ENCODE measurements at places on chromosomes 6 and 20.

GRCh38 chr6:129096651-129097290 is 213.8 kb downstream of the LAMA2 start:
- DNase-seq: no peak

DNA sequence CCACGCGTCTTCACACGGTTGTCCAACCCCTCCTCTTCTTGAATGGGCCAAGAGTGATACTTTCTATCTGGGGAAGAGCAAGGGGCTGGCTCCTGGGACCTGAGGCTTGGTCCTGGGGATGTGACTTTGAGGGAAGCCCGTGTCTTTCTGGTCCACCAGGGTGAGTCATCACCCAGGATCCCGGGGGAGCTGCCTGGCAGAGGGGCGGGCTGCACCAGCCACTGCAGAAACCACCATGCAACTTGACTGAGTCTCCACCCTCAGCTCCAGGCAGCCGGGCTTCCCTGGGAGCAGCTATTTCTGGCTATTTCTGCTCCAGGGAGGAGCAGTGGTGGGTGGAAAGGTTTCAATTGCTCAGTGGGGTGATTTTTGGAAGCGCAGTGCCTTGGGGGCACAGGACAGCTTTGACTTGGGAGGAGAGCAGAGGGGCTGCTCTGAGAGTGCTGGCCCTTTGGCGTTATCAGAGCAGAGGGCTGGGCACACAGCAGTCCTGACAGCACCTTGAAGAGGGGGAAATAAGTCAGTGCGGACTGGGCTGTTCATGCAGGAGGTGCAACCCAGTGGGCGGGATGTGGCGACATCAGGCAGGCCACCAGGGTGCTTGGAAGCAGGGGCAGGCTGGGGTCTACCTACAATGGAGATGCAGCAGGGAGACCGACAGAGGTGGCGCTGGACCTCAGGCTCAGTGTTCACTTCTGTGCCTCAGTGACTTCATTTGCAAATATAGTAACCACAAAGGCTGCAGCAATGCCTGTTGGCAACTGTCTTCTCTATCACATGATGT is 45.1 kb upstream of the FAM83D start:
- no peak for DNase-seq

GRCh38 chr6:145331066-145331465 is 404.3 kb downstream of the EPM2A start:
- DNase-seq: no peak

DNA sequence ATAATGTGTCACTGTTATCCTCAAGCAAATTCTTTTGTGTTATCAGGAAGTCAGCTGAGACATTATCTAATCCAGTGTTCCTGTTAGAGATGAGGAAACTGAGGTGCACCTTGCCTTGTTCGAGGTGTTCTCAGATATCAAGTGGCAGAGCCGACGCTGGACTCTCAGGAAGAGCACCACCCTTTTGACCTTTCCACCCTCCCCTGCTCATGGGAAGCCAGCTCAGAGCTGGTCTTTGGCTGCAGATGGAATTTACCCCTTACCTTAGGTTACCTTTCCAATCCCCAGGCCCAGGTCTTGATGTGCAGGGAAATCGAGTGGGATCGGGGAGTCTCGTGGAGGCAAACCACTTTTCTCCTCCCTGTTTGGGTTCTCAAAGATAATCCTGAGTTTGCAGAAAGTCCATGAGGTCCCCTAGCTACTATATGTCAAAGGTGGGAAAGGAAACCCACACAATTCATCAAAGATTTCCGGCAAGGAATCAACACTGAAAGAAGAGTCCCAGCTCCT is 62.9 kb upstream of the PIM1 start:
- DNase-seq: no peak

DNA sequence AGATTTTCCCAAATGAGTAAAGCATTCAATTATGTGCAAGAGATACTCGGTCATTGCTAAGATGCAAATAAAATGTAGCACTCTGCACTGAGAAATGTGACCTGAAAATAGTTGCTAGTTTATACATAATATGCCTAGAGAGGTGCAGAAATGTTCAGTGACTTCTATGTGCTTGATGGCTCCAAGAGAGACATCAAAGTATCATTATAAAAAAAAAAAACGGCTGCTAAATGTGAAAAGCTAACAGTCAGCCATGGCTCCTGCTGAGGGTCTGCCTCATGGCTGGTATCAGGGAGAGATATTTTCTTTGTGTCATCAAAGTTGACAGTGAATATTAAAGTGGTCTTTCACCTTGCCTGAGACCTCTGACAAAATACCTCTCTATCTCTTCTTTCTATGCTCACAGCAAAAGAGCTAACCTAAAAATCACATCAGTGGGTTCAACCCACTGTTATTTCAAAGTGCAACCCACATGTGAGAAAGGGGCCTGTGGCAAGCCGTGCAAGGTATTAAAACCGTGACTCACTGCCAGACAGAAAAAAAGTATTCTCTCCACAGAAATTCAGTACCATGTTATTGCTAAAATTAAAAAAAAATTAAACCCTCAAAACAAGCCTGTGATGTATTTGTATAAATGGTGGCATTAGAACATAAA is 259.0 kb downstream of the HIVEP2 start:
- DNase-seq: no peak

GRCh38 chr6:124389127-124389526 is 573.1 kb upstream of the RNF217 start:
- no peak for DNase-seq

- no peak for DNase-seq
These were observed 289.9 kb upstream of the TSHZ2 start for GRCh38 chr20:52682237-52682636.

- no peak for DNase-seq
These were observed 4.4 kb downstream of the STX16 start for GRCh38 chr20:58655328-58656107.

- DNase-seq: no peak
These were observed 94.2 kb downstream of the RREB1 start for GRCh38 chr6:7201732-7202541.

DNA sequence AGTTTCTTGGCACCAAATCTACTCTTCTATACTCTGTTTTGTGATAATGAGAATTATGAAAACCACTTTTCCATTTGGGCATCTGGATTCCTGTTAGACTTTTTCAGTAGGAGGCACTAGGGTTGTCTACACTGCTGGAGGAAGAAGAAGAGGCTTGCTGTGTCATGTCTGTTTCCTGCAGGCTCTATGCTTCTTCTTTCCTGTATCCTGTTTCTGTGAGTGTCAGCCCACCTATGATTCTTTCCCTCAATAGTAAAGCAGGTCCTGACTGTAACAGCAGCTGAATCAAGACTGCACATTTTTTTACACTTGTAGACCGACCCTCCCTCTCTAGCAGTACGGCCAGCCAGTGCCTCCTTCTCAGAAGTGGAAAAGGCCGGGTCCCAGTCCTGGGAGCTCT is 603.9 kb downstream of the HDGFL1 start:
- no peak for DNase-seq

DNA sequence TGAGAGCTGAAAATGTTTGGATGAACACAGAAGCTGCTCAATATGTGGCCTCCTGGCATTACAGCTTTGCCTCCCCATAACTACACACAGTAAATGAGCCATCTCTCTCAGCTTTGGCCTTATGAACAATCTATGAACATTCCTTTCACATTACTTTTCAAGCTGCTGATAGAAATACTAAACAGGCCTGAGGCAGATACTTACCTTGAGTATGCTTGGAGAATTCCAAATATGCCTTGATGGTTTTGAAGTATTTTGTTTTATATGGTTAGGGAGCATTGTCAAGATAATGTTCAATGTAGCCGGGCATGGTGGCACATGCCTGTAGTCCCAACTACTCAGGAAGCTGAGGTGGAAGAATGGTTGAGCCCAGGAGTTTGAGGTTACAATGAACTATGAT is 104.5 kb downstream of the CD24 start:
- no peak for DNase-seq
